ENCODE measurements at places on chromosomes 1 and 21.
A peak's percentile ranks its signal among the peaks of the same experiment; 100 is the strongest.

- no peak for DNase-seq
Observed at GRCh38 chr1:245128381-245129101, 26.2 kb upstream of the KIF26B start.

DNA sequence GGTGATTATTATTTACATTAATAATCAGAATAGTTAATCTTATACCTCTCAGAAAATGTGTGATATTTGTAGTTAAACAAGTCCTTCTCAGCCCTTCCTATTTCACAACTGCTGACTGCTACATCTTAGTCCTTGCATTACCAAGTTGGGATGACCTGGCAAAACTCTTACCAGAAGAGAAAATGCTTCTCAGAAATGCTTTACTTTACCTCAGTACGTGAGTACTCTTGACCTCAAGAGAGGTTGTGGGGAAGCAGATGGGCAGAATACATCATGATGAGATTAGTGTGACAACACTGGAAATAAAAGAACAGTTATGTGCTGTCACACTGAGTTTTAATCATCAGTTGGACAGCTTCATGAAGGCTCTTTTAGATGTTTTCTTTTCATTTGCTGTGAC is 16.2 kb downstream of the CFAP126 start:
- no peak for DNase-seq

DNA sequence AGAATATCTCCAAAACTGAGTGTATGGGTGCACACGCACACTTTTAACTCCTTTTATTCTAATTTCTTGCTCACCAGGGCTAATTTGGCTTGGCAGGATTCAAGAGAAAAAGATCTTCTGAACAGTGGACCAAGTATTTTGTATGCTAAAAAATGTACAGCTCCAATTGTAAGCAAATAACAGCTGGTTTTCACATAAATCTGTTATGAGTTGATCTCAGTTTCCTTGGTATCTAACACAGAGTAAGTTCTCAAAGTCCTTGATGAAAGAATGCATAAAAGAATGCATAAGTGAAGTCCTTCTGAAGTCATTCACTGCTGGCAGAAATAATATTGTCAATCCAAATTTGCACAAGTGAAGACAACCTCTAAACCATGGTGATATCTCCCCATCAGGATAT is 213.0 kb downstream of the OMA1 start:
- no peak for DNase-seq

DNA sequence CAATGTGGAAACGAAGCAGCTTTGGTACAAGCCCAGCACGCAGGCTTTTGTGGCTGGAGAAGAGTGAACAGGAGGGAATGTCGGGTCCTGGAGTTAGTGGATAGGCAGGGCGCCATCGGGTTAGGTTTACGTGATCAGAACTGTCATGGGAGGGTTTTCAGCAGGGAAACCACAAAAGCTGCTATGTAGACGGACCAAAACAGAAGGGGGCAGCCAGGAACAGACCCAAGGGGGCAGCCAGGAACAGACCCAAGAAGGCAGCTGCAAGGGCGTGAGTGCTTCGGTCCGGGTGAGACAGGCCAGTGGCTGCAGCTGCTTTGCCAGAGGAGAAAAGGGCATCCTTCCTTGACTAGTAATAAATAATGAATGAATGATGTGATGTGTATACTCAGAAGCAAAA is 77.5 kb upstream of the KIF1B start:
- no peak for DNase-seq

DNA sequence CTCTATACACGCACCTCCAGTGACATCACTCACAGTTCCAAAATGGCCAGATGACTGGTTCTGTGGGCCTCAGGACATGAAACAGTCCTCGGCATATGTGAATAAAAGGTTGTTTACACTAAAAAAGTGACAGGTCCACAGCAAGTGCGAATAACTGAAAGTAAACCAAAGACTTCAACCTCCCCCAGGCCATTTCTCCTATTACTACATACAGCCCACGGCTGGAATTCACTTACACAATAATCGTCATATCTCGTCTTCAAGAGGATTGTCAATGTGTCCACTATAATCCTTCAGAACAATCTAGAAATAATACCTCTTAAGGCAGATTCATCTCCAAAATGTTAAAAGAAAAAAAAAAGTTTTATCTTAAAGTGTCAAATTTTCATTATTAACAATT is 1.9 kb upstream of the PRDM15 start:
- no peak for DNase-seq

GRCh38 chr1:38152351-38153065 is 105.9 kb upstream of the POU3F1 start:
- no peak for DNase-seq

GRCh38 chr1:167781558-167781957 is 59.8 kb downstream of the MPZL1 start:
- DNase-seq = no peak

DNA sequence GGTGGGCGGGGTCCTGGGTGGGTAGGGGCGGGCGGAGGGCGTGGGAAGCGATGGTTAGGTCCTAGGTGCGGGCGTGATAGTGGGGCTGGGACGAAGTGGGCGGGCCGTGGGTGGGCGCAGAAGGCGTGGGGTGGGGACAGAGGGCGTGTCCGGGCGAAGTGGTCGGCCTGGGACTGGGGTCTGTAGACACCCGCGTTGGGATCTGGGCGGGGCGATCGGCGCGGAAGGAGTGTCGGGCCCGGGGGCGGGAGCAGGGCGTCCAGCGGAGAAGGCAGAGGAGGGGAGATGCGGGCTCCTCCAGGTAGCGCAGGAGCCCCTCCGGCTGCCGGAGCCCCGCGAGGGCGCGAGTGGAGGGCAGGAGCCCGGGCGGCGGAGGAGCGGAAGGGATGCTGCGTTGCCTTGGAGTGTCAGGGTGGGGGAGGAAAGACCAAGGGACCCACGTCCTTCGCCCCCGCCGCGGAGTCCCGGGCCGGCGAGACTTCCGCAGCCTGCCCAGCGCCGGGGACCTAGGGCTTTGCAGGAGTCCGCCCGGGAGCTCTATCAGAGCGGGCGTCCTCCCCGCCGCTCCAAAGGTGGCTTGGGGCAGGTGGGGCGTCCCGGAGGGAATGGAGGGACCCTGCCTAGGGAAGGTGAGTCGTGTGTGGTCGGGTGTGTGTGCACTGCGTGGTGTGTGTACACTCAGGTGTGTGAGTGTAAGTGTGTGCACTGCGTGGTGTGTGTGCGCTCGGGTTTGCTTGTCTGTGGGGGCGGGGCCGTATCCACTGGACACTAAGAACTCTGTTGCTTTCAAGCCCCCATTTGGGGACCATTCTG is 27.0 kb upstream of the PRSS38 start:
- no peak for DNase-seq

DNA sequence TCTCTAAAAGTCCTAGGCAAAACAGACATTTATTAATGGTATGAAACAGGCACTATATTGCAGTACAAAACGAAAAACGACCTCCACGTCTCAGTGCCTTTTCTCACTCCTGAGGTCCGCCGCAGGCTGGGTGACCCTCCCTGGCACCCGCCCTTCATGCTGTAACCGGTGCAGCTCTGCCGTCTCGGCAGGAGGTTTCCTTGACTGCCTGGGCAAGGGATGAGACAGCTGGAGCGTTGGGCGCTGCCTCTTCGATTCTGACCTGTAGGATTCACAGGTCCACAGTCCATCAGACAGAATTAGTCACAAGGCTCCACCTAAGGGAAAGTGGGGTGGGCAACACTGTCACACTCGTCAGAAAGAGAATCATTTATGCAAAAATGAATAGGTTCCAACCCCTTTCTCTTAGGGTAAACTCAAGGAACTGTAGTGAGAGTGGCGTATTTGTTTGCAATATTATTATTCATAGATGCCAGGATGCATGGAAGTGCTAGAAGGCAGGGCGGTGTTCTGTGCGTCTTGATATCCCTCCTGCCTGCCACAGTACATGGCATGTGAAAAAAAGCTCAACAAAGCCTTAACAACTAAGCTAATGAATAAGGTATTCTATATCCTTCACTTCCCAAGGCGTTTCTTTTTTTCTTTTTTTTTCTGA is 23.5 kb upstream of the ZBTB18 start:
- no peak for DNase-seq

DNA sequence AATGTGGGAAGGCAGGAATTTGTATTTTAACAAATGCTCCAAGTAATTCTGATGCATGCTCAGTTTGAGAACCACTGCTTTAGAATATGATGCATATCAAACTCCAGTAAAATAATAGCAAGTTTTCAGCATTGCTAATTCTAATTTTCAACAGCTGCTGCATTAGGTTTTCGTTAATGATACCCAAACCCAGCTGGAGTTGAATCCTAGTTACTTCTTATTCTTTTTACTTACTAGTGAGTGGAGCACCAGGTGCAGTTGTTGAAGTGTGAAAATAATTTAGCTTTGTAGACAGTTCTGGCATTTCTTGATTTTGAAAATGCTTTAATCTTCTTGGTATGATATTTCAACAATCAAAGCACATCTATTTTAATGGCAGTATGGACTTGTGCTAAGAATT is 138.5 kb downstream of the HS2ST1 start:
- DNase-seq = no peak

DNA sequence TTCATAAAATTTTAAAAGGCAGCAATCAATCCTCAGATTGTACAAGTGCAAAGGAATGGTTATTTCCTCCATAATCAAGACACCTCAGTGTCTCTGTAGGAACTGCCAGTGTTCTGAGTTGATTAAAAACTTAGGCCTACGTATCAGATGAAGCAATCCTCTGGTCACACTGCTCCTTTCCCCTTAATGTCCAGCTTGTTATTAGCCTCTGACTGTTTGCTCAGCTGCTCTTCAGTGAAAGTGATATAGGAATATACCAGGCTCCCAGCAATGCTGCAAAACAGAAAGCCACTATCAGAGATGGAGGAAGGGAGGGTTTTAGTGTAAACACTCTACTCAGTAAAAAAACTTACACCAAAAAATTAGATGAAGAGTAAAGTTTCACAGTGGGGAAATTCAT is 49.8 kb downstream of the SLC35D1 start:
- no peak for DNase-seq

DNA sequence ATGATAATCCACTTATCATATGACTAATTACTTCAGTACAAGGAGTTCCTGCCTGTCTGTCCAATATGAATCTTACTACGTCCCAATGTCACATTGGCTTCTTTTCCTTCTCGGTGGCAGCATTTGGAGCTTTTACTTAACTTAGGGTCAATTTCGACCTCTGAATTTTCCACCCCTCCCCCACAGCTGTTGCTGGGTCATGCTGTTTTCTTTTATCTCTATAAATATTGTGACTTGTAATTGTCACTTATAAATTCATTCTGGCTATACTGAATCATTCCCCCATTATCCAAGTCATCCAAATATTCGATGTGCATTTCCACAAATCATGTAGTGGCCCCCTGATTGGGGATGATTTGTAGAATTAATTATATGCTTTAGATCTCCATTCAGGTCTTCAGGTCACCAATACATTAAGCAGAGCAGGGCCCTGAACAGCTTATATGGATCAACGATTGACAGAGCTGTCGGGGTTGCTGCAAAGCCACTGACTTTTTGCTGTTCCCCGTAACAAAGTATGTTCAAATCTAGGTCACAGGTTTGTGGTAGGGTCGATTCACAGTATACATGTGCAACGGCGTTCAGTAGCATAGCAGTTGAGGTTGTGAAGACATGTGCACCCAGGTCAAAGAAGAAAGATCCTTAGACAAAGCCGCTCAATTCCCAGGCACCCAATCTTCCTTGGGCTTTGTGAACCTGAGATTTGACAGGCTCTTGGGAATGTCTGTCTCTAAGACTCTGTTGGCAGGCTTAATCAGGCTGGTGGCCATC is 18.3 kb upstream of the RNU1-4 start:
- DNase-seq = no peak

- no peak for DNase-seq
Observed at GRCh38 chr1:44571712-44572571, 102.3 kb downstream of the TMEM53 start.

- no peak for DNase-seq
Observed at GRCh38 chr1:228546541-228547463, 59.6 kb downstream of the RNF187 start.

- peak; percentile 55 for DNase-seq
Observed at GRCh38 chr21:34889676-34890469, 159.2 kb downstream of the RUNX1 start.

GRCh38 chr1:233042834-233043233 is 92.4 kb downstream of the NTPCR start:
- no peak for DNase-seq

DNA sequence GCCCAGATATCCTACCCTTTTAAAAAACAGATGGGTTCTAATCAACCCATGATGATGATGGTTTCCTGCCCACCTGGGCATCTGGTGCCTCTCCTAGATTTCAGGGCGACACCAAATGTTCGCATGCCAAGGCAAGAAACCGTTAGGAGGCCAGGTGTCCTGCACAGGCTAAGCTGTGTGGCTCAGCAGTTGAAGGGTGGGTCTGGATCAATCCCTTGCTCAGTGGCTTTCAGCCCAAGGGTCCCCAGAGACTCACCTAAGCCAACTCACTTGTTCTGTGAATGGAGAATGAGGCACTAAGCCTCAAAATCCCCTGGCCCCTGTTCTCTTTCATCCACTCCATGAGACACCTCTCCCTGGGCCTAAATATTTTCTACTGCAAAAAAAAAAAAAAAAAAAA is 169.1 kb upstream of the EDN2 start:
- no peak for DNase-seq

DNA sequence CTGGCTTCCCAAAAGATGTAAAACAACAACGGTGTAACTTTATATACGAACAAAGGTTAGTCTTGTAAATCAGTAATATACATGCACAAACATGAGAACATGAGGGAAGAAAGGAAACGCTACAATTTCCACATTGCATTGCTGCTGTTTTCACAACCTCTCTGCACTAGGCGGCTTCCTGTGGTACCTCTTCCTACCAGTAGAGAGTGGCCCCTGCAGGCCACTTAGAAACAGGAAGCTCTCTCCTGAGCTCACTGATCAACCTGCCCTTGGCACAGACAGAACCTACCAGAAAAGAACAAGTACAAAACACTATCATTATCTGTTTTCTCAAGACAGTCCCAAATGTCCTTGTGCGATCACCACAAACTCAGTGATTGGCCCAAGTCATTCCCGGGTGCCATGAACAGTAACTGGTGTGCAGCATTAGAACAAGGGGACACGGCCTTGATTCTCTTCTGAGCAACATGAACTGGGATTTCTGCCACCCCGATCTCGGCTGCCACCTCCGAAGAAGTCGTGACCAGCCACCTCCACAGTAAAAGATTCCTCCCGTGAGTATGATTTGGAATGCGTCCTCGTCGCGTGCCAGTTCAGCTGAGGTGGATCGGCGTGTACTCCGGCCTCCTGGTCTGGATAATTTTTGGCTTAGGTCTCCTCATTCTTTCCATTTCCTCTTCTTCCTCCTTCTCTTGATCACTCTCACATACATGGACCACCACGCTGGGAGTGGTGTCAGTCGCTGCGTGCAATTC is 5.7 kb upstream of the KCNE1 start:
- DNase-seq = no peak

DNA sequence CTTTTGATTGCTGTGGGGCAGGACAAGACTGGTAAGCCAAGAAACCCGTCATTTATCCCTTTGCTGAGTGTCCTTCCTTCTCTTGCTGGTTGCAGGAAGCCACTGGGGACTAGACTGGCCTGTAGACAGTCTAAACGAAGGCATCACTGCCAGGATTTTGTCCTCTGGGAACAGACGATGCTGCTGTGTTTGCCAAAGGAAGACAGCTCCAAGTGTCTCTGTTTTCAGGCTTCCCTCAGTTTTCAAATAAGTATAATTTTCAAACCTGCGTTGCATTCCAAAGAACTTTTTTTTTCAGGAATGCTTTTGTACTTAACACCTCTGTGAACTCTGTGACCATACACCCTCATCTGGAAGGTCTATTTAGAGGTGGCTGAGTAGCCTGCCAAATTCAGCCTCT is 269.4 kb downstream of the HLX start:
- DNase-seq = no peak

GRCh38 chr1:5727191-5727590 is 265.0 kb downstream of the NPHP4 start:
- no peak for DNase-seq

All from stimulated activated CD8-positive, alpha-beta memory T cell treated with anti-CD3 and anti-CD28 coated beads, Interleukin-2, amount 100 ng/mL, for 1 hour (primary cell).